ENCODE measurements at places on chromosomes 7 and 10.
A peak's percentile ranks its signal among the peaks of the same experiment; 100 is the strongest.

GRCh38 chr7:135366843-135367508 lies 133.3 kb downstream of the STRA8 start:
- DNase-seq: no peak

DNA sequence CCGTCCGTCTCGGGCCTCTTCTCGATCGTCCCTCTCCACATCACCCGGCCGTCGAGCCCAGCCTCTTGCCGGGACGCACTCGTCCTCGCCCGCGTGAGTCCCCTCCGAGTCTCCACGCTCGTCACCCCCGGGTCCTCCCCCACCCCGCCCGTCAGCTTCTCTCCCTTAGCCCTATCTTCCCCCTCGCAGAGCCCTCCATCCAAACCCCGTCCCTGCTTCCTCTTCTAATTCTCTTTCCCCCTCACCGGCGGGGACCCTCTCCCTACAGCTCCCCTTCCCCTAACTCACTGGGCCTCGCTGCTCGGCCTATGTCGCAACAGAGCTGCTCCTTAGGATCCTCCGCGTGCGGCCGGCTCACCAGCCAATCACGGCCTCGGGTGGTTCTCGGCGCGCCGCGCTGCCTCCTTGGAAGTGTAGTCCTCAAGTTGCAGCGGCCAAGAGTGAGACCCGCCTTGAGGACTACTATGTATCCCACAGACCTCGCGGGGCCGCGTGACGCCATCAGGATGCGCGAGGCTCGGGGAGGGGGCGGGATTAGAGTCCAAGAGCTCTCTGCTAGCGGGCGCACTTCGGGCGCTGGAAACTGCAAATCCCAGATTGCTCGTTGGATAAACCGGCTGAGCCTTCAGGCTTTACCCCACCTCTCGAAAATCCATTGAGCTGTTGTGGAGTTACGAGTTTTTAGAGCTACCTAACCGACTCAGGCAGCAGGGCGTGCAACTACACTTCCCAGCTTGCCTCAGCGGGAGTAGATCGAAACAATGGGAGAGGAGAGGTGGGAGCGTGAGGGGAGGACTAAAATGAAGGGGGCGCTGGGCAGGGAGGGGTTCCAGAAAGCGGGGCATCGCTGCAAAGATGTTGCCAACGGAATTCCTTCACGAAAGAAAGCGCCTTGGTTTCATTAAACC lies at the start of gene ABCF2:
Gene ABCF2 (minus strand): TSS at position 331 of the 908 bp plus-strand sequence. CDS start 747 bp downstream, outside the sequence.
- peak; percentile 98 for DNase-seq

GRCh38 chr7:139993169-139993568 lies 69.6 kb downstream of the PARP12 start:
- DNase-seq: no peak

DNA sequence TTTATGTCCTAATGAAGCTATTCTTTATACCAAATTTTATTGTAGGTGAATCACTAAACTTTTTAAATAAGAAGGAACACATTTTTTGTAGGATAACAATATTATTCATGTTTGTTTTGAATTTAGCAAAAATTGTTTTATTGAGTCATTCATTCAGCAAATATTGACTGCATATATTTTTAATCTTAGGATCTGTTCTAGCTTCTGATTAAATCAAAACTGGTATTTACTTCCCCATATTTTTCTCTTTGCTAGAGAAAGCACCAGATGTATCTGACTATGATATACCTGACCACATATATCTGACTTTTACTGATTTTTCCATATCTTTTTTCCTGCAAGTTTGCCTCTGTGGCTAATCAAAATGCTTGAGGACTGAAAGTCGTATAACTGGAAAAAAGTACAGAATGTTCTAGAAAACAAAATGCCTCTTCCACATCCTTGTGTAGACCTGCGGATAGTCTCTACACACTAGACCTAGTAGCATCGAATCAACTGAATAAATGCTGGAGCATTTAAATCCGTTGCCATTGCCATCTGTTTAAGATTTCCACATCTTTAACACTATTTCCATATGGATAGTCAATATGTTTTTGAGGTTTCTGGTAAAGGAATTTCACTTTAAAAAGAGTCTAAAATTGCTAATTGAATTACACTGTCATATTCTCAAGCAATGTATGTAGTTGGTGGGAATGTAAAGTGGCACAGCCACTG lies 594.7 kb downstream of the KCNMA1 start:
- DNase-seq: no peak

DNA sequence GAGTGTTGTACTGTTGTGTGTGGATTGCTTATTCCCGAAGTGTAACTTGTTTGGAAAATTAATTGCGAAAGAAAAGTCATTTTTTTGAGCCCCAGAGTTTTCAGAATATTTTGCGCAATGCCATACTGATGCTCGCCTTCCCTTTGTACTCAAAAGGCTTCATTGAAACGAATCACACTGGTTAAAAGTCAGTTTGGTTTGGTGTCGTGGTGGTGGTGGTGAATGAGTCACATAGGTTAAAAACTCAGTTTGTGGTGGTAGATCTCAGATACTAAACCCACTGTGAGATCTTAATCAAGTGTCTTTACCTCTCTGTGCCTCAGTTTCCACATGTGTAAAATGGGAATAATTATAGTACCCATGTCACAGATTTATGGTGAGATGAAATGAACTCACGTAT lies 61.1 kb upstream of the IL6 start:
- no peak for DNase-seq

DNA sequence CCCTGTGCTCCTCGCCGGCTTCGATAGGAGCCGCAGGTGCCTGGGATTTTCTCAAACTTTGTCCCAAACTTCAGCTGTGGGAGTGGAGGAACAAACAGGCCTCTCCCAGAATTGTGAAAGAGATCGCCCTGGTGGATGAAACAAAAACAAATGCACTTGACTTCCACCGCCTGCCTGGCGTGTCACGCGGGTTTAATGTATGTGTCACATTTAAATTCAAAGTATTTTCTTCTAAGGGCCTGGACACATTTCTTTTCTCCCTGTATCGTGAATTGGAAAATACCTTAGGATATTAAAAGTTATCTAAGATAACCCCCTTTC lies 694 bp upstream of the WASL start:
- DNase-seq: no peak

GRCh38 chr7:36185756-36186155 lies 32.7 kb downstream of the EEPD1 start:
- DNase-seq: no peak

DNA sequence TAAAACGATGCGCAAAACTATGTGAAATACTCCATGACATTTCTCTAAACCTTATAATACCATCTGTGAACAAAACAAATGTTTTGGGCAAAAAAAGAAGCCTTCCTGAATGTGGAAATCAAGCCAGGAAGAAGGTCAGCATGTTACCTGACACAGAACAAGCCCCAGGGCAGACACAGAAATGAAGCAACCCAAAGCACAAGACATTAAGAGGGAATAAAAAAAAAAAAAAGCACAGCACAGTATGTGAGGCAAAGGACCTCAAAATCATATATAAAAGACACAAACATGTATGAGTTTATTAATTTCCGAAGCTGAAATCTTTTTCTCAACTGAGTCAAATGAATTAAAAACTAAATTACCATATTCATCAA lies 161.8 kb downstream of the SKIDA1 start:
- DNase-seq: no peak

GRCh38 chr10:127276794-127277462 lies 80.5 kb upstream of the INSYN2A start:
- no peak for DNase-seq

- no peak for DNase-seq
Measured at GRCh38 chr7:105462765-105463420, 59.2 kb downstream of the PUS7 start.

- DNase-seq: no peak
Measured at GRCh38 chr7:125561006-125561405, 631.4 kb upstream of the POT1 start.

- DNase-seq: no peak
Measured at GRCh38 chr7:140074780-140075179, 12.0 kb upstream of the PARP12 start.

GRCh38 chr7:158648787-158649186 lies 55.8 kb downstream of the NCAPG2 start:
- no peak for DNase-seq

GRCh38 chr7:88355011-88355410 lies 48.3 kb upstream of the STEAP4 start:
- DNase-seq: no peak

DNA sequence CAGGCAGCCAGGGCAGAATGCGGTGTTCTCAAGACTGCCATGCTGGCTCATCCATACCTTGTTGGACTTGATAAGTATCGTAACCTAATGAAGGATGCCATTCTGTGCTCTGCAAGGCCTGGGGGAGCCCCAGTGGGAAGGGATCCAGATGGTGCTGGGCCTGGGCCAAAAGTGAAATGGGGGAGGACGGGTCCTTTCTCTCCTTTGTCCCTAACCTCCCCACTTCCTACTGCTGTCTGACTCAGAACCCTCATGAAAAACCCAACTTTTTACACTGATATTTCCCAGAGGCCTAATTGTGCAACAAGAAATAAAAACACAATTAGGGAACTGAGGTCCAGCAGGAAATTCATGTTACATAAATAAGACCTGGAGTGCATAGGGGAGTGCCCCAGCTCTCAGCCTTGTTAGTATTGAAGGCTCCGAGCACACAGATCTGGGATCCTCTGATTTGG lies 193.7 kb upstream of the SVIL start:
- no peak for DNase-seq

GRCh38 chr7:35519971-35520809 lies 174.7 kb downstream of the HERPUD2 start:
- DNase-seq: peak; percentile 23

All from NCI-H187 (cell line).